Amygdala (tissue), 56 donors: ENCODE measurements at places on chromosomes 12 and 14.

DNA sequence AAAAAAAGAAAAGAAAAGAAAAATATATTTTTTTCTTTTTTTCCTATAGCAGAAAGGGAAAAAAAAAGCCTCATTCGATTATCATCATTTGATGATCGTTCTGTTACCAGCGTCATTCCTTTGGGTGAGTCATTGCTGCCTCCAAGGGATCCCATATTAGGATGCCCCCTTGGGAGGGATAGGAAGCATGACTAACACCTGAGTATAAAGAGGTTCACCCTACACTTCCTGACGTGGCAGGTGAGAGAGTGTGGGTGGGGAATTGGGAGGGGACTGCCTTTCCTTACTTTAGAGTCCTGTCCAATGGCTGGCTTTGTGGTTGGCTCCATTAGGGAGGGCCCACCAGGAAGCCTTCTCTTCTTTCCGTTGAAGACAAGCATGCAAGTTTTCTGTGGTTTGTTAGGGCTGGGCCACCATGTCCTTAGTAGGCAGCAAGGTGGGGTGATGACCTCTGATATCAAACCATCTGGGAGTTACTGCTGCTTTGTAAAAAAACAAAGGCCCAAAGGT, 56.1 kb upstream of the FUT8 start:
- no peak for DNase-seq

DNA sequence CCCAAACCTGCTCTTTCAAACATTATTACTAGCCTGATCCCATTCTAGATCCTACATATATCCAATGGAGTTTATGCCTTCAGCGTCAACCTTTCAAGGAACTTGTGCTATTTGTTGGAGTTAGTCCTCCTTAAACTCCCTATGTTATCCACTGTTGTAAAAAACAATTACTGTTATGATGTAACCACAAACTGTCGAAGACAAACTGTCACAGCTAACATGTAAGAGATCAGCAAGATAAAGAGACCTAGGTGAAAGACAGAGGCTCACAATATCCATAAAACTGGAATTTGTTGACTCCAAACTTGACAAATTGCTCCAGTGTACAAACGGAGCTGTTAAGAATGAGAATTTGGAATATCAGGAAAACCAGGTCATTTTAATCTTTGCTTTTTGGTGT, 70.7 kb downstream of the CDK17 start:
- no peak for DNase-seq

GRCh38 chr14:93346926-93347721, at the start of gene COX8C:
COX8C (plus strand) TSS chr14:93347182; CDS start chr14:93347269, 87 bp downstream.
- DNase-seq: no peak

DNA sequence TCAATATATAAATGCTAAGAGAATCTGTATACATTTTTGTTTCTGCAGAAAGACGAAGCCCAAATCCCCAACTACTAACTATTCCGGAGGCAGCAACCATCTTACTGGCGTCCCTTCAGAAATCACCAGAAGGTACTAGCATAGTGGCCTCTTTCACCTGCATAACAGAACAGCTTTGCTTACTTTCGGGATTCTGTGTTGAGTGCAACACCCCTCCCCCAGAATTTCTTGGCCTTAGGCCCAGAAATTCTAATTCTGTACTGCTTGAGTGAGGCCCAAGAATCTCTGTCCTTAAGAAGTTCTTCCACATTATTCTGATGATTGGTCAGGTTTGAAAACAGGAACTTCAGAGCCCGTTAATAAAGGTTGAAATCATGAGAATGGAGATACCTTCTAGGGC, 2.9 kb downstream of the SPX start:
- DNase-seq: no peak

DNA sequence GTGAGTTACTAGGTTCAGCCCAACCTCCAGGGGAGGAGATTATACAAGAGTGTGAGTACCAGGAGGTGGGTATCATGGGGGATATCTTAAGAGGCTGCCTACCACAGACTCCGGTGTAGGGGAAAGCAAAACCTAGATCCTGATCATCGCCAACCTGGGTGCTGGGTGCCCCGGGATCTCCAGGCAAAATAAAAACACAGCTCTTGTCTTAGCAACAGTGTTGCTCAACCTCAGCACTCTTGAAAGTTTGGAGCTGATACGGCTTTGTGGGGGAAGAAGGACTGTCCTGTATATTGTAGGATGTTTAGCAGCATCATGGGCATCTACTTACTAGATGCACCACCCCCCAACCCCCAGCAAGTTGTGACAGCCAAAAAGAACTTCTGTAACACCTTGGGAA, 74.5 kb downstream of the CCDC60 start:
- no peak for DNase-seq
